ENCODE measurements at places on chromosomes 1 and 21.

DNA sequence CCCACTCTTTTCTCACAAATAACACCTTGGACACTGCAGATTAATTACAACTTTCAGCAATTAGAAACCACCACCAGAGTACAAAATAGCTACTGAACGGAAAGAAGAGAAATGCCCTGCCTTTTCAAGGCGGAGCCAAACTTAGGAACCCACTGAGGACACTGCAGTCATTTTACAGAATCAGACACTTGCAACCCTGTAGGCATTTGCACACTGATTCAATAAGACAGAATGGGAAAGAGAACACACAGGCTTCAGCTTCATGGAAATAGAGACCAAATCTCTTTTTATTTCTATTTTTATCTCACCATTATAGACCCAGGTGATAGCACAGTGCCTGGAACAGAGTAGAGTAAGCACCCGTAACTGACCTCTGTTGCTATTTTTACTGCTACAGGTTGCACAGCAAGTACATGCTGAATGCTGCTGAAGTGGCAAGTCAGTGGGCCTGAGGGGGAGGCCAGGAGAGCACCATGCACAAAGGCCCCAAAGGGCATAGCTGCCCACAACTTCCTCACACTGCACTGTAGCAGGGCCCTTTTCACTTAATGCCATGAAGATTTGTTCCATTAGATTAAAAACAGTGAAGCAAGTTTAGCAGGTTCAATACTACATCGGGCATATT is 50.7 kb upstream of the EDARADD start:
- DNase-seq = no peak
- no peaks in the 10 kb centered on the region for H3K4me1 ChIP-seq
- H3K27me3 ChIP-seq = no peaks in the 10 kb centered on the region
- no peak overlapping the region for H3K4me3 ChIP-seq

DNA sequence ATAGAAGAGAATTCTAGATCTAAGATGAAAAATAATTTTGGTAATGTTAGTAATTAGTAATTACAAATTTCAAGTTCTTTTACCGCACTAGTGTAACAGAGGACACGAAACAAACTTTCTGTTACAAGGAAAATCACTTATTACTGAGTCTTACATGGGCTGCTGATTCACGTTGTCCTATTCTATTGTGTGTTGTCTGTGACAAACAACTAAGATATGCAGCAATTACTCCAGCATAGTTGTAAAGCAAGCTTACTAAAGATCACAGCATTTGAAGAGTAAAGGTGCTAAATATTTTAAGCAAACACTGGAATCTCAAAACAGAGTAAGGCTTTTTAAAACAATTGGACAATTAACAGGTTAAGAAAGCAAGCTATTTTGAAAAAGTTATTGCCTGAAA is 502.3 kb downstream of the KCNT2 start:
- no peak overlapping the region for H3K4me3 ChIP-seq
- no peak for DNase-seq
- no peaks in the 10 kb centered on the region for H3K36me3 ChIP-seq

- no peaks in the 10 kb centered on the region for H3K27me3 ChIP-seq
- DNase-seq = no peak
- no peak overlapping the region for H3K27ac ChIP-seq
- H3K4me3 ChIP-seq = no peak overlapping the region
- H3K36me3 ChIP-seq = no peaks in the 10 kb centered on the region
Observed at GRCh38 chr1:160676869-160677597, 30.2 kb upstream of the SLAMF1 start.

DNA sequence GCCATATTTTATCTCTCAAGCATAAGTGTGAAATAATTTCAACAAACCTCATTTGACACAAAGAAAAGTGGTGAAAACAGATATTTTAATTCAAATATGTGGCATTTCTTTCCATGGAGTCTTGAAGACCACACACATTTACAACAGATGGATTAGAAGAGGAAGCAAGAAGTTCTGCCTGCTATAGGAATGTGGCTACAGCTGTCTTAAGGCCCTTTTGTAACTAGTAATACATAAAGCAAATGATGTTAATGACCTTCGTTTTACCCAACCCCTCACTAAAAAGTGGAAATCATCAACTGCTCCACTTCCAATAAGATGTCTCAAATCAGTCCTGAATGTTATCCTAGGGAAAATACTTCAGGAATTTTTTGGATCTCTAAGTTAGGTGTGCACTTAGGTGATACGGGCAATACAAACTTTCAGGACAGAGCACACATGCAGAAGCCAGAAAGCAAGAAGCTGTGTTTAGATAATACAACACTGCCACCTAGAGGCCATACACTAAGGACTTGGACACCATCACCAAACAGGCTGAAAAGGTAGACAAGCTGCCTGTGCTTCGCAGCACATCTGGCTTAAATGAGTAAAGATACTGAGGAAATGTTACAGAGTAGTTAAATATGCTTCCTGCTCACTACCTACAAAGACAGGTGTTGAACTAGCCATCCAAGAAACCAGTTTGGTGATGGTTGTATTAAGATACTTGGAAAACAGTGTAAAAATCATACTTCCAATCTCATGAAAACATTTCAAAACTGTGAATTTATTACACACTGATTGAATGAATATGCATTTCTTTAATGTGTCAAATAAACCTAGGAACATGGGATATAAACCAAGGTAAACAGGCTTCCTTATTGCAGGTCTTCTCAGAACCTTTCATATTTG is 24.4 kb downstream of the RRAGC start:
- no peak overlapping the region for H3K4me3 ChIP-seq
- DNase-seq = no peak
- no peak overlapping the region for H3K27ac ChIP-seq
- H3K27me3 ChIP-seq = peaks cover 4% of the 10 kb centered on the region

DNA sequence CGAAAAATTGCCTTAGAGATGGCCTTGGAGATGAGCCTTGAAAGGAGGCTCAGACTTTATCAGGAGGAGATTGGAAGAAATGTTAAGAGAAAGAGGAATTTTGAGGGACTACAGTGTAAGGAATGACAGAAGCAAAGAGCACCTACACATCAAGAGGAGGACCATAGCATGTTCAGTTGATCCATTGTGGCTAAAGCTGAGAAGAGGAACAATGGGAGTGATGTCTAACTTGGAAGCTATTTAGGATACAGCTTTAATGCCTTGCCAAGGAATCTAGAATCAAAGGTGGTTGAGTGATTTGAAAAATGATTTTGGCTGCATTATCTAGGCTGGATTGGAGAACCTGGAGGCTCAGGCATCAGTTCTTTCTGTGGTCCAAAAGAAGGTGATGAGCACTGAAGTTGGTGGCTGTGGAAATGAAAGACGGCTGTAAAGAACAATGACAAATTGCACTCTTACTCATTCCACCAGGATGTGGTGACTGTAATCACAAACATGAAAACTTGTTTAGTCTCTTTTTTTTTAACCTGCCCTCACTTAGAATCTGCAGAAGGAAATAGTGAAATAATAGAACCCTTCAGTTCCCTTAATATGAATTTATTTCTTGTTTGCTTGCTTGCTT is 11.3 kb downstream of the FAM20B start:
- H3K27ac ChIP-seq = no peak overlapping the region
- DNase-seq = no peak
- H3K27me3 ChIP-seq = no peaks in the 10 kb centered on the region
- H3K4me3 ChIP-seq = no peak overlapping the region

GRCh38 chr1:21021311-21021710 is 155.4 kb downstream of the EIF4G3 start:
- H3K27me3 ChIP-seq = no peaks in the 10 kb centered on the region
- DNase-seq = no peak
- no peak overlapping the region for H3K4me3 ChIP-seq
- H3K36me3 ChIP-seq = no peaks in the 10 kb centered on the region
